Effector memory CD4-positive, alpha-beta T cell (primary cell): ENCODE measurements at places on chromosomes 4 and X.

GRCh38 chr4:3461515-3462291, 1.4 kb upstream of the DOK7 start:
- no peak overlapping the region for H3K4me3 ChIP-seq
- H3K27me3 ChIP-seq: peaks cover 17% of the 10 kb centered on the region
- no peaks in the 10 kb centered on the region for H3K4me1 ChIP-seq
- no peaks in the 10 kb centered on the region for H3K36me3 ChIP-seq
- H3K27ac ChIP-seq: no peak overlapping the region

GRCh38 chrX:17642891-17643290, 94.4 kb upstream of the SCML1 start:
- H3K4me3 ChIP-seq: no peak overlapping the region
- no peak overlapping the region for H3K27ac ChIP-seq
- no peaks in the 10 kb centered on the region for H3K4me1 ChIP-seq
- H3K36me3 ChIP-seq: no peaks in the 10 kb centered on the region
- no peak for DNase-seq

DNA sequence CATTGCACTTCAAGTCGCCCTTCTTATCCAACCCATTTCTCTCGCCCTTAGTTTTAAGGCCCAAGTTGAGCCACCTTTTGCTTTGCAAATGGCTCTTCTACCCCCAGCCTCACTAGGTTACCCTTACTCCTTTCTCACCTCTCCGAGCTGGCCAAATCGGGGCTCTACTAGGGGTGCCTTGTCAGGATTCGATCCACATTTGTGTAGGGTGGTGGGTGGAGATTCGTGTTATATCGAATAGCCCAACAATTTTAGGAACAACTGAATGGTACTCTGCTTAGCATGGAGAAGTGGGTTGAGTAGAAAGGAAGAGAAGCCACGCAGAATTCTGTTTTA, 3.5 kb downstream of the SLIT2 start:
- H3K27ac ChIP-seq: no peak overlapping the region
- H3K36me3 ChIP-seq: no peaks in the 10 kb centered on the region

GRCh38 chr4:152524427-152524826, 11.5 kb downstream of the FBXW7 start:
- no peak overlapping the region for H3K27ac ChIP-seq
- peaks cover 6% of the 10 kb centered on the region for H3K4me1 ChIP-seq
- no peak overlapping the region for H3K4me3 ChIP-seq
- DNase-seq: no peak
- H3K36me3 ChIP-seq: peaks cover 6% of the 10 kb centered on the region

DNA sequence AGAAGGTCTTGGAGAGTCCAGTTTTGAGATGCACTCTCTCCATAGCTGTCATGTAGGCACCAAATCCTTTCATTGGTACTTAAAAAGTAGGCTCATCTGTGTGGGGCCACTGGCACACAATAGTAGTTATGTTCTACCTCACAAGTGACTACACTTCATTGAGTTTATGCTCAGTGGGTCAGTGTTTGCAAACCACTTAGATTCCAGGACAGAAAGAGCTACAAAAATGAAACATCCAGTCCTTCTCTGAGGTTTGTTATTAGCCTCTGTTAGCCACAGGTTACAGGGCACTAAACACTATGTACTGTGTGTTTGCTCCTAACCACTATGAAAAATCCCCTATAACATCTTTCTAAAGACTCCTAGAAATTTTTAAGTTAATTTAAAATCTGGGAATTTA, 13.8 kb downstream of the RAB28 start:
- no peaks in the 10 kb centered on the region for H3K27me3 ChIP-seq
- H3K4me1 ChIP-seq: no peaks in the 10 kb centered on the region
- H3K4me3 ChIP-seq: no peak overlapping the region
- no peak for DNase-seq
- H3K27ac ChIP-seq: no peak overlapping the region
- H3K36me3 ChIP-seq: peaks cover under 1% of the 10 kb centered on the region

DNA sequence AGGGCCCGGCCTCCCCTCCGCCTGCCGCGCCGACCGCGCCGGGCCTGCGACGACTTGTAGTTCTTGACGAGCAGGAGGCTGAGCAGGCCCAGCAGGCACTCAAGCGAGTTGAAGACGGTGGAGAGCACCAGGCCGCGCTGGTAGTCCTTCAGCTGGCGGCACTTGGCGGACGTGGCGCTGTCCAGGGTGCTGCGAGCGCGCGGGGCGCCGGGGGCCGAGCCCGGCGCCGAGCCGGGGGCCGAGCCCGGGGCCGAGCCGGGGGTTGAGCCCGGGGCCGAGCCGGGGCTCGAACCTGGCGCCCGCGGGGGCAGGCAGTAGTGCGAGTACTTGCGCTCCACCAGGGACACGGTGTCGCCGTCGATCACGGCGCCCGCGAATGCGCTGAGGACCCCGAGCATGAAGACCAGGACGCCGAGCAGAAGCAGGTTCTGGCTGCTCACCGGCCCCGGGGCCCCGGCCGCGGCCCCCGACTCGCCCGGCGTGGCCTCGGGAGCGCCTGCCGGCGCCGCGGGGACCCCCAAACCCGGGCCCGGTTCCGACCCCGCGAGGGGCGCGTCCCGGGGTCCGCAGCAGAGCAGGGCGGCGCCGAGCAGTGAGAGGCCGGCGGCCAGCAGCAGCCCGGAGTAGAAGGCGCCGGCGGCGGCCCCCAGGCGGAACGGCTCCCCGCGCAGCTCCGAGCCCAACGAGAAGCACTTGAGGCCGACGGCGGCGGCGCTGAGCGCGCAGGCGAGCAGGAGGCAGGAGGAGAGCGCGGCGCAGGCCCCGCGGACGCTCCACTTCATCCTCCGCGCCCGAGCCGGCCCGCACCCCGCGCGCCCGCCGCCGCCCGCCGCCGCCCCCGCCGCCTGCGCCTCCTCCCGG, 584 bp downstream of the TMEM271 start:
- H3K27me3 ChIP-seq: peaks cover 10% of the 10 kb centered on the region
- no peak for DNase-seq
- H3K27ac ChIP-seq: no peak overlapping the region
- no peak overlapping the region for H3K4me3 ChIP-seq
- no peaks in the 10 kb centered on the region for H3K36me3 ChIP-seq

DNA sequence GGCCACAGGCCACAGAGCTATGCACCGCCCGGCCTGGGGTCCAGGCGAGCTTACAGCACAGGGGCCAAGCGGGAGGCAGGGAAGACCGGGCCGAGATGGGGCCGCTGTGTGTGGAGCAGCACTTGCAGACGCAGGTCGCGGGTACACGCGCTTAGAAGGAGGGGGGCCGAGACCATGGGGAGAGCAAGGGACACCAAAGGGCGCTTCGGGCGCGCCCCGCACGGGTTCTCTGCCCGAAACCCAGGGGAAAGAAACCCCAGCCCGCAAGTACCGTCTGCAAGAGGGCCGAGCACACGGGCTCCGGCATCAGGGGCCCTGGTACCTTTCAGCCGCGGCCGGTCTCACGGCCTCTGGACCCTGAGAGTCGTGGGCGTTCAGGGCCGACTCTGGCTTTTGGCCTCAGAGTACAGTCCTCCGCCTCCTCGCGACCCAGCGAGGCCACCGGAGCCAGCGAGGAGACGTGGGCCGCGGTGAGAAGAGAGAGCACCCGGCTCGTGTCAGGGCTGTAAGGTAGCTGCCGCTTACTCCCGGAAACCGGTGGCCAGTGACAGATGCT, 342 bp downstream of the EOLA2 start:
- peaks cover 6% of the 10 kb centered on the region for H3K4me1 ChIP-seq
- H3K4me3 ChIP-seq: peak overlapping the region; percentile 68
- no peaks in the 10 kb centered on the region for H3K36me3 ChIP-seq
- H3K27me3 ChIP-seq: no peaks in the 10 kb centered on the region

- H3K4me1 ChIP-seq: no peaks in the 10 kb centered on the region
- H3K27ac ChIP-seq: no peak overlapping the region
- DNase-seq: no peak
- no peaks in the 10 kb centered on the region for H3K36me3 ChIP-seq
Measured at GRCh38 chr4:157052429-157053040, 23.4 kb upstream of the GLRB start.

DNA sequence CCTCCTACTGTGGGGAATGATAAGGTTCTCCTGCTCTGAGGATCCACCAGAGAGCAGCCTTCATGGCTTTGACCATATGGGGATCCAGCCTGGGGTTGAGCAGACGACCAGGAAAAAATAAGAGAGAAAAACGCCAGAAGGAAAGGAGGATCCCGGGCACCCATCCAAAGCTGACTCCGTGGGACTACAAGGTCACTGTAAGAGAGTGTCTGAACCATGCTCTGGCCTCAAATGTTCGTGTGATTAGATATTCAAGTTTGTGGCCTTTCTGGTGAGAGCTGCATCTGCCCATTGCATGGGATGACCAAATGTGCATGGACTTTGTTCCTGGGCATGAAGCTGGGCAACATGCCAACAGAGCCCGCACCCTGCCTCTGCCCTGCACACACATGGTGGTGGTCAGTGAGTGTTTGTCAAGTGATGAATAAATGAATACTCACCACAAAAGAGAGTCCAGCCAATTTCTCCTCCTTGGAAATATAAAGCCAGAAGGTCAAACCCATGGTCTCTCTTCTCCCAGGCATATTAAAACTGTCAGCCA, 346.0 kb upstream of the GATB start:
- H3K27me3 ChIP-seq: no peaks in the 10 kb centered on the region
- peaks cover 47% of the 10 kb centered on the region for H3K4me1 ChIP-seq
- DNase-seq: no peak

- no peaks in the 10 kb centered on the region for H3K27me3 ChIP-seq
- no peak overlapping the region for H3K27ac ChIP-seq
- H3K4me1 ChIP-seq: no peaks in the 10 kb centered on the region
- no peak for DNase-seq
- no peak overlapping the region for H3K4me3 ChIP-seq
Measured at GRCh38 chr4:106297245-106298035, 18.6 kb downstream of the TBCK start.

DNA sequence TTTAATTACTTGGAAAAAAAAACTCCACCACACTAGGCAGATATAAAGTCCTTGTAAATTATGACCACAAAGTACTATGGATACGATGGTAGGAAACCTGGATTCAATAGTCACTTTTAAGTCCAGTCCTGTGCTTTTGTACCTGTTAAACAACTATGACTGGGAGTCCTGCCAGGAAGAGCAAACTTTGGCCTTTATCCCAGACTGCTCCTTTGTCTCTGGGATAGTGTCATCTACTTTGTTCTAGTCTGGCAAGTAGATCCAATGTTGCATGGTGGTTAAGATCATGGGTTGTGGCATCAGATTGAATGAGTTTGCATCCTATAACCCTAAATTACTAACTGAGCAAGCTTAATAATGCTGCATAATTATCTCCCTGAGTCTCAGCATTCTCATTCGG, 175.3 kb upstream of the FGF13 start:
- no peak overlapping the region for H3K4me3 ChIP-seq
- no peaks in the 10 kb centered on the region for H3K4me1 ChIP-seq
- H3K27ac ChIP-seq: no peak overlapping the region
- no peaks in the 10 kb centered on the region for H3K27me3 ChIP-seq
- DNase-seq: no peak
- H3K36me3 ChIP-seq: no peaks in the 10 kb centered on the region

GRCh38 chr4:64935469-64936001, 526.3 kb upstream of the TECRL start:
- H3K36me3 ChIP-seq: no peaks in the 10 kb centered on the region
- no peaks in the 10 kb centered on the region for H3K27me3 ChIP-seq
- no peak overlapping the region for H3K4me3 ChIP-seq
- no peaks in the 10 kb centered on the region for H3K4me1 ChIP-seq
- no peak overlapping the region for H3K27ac ChIP-seq

DNA sequence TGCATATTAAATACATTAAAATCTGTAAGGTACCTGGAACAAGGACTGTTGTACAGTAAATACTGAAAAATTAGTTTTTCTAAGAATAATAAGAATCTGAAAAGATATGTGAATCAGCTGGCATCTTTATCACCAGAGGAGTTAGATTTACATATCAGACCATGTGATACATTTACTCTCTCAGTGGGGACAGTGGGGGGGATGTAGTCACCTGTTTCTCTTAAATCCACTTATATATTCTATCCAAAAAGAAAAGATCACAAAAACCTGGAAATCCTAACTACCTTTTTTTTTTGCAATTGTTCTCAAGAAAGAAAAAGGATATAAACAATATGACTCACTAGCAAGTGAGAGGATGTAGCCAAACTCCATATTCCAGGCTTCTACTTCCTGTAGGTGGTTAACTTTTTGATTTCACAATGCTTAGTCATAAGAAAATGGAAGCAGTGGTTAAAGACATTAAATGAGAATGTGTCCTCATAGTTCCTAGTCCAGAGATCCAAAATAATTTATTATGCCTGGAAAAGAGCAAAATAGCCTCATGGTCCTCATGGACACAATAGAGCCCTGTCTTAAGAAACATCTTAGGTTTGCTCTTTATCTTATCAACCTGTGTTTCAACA, 22.5 kb upstream of the MYOZ2 start:
- no peaks in the 10 kb centered on the region for H3K27me3 ChIP-seq
- H3K36me3 ChIP-seq: no peaks in the 10 kb centered on the region
- no peak overlapping the region for H3K27ac ChIP-seq
- DNase-seq: no peak
- no peaks in the 10 kb centered on the region for H3K4me1 ChIP-seq
- no peak overlapping the region for H3K4me3 ChIP-seq

- no peak overlapping the region for H3K27ac ChIP-seq
- no peaks in the 10 kb centered on the region for H3K4me1 ChIP-seq
- no peak overlapping the region for H3K4me3 ChIP-seq
- no peaks in the 10 kb centered on the region for H3K36me3 ChIP-seq
- DNase-seq: no peak
- no peaks in the 10 kb centered on the region for H3K27me3 ChIP-seq
Measured at GRCh38 chr4:94127707-94128328, 79.8 kb upstream of the SMARCAD1 start.
